ENCODE measurements at places on chromosomes 7 and 10.

GRCh38 chr10:31677195-31678138 is 251.2 kb downstream of the ARHGAP12 start:
- no peak for DNase-seq

- DNase-seq, result no peak
Observed at GRCh38 chr7:7819442-7820247, 101.2 kb upstream of the RPA3 start.

GRCh38 chr7:136877990-136878389 is 9.5 kb downstream of the CHRM2 start:
- no peak for DNase-seq

- DNase-seq, result peak; percentile 42
Observed at GRCh38 chr7:39733881-39734632, 110.7 kb downstream of the RALA start.

DNA sequence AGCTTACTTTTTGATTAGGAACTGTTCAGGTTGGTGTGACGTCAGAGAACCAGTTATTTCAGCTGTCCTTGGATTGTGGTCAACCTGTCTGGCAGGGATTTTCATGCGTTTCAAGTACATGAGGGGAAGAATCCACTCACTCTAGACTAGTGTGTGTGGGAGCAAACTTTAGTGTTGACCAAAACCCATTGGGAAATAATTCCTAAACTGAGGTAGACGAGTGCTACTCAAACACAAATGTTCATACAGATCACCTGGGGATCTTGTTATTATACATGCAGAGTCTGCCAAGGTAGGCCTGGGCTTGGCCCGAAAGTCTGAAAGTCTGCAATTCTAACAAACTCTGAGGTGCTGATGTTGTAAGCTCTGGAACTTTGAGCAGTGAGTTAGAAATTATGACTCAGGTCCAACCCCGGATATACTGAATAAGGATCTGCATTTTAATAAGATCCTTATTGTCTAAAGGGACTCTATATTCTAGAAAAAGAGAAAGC is 111.1 kb upstream of the CREB5 start:
- DNase-seq, result no peak

DNA sequence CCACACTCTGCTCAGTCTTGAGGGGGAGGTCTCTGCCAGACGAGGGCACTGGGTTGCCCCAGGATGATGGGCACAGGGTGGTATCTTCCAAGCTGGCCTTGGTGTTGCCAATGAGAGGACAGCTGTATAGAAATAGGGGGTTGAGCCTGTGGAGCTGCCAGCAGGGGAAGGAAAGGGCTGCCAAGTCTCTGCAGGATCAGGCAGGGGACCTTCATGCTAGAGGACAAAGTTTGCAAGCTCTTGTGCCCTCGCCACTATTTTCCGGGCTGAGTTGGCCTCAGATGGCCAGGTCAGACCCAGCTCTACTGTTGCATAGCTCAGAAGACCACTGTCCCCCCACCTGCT is 68.7 kb downstream of the ARHGAP22 start:
- no peak for DNase-seq

GRCh38 chr10:31070025-31070424 is 38.4 kb upstream of the ZNF438 start:
- DNase-seq, result no peak

- DNase-seq, result no peak
Observed at GRCh38 chr7:12583176-12583575, 12.7 kb downstream of the SCIN start.

DNA sequence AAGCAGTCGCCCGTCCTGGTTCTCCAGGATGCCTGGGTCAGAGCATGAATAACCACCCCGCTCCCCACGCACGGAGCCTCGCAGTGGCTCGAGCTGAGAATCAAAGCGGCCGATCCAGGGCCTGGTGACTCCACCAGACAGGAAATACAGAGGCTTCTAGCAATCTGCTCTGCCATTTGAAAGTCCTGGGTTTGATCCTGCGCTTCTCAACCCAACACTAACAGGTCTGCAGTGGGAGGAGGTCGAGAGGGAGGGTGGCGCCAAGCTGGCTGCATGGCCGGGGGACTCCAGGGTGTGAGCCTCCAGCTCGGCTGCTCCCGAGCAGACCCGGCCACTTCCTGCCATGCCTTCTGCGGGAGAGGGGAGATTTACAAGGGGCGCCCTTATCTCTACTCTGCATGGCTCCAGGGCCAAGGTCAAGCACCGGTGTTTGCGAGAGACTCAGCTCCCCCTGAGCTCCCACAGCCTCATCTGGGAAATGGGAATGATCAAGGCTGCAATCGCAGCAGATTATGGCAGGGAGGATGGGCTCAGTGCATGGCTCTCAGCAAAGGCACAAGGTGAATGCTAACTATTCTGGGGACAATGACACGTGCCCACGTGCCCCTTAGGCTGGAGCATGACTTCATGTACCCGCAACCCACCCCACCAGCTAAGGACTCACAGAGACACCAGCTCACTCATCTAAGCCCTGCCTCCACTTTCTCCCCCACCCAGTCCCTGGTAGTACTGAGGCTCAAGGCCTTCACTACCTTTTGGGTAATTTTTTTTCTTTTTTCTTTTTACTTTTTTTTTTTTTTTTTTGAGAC is 73.9 kb upstream of the TNRC18 start:
- no peak for DNase-seq

- DNase-seq, result no peak
Observed at GRCh38 chr7:105599551-105599950, 18.3 kb upstream of the EFCAB10 start.

DNA sequence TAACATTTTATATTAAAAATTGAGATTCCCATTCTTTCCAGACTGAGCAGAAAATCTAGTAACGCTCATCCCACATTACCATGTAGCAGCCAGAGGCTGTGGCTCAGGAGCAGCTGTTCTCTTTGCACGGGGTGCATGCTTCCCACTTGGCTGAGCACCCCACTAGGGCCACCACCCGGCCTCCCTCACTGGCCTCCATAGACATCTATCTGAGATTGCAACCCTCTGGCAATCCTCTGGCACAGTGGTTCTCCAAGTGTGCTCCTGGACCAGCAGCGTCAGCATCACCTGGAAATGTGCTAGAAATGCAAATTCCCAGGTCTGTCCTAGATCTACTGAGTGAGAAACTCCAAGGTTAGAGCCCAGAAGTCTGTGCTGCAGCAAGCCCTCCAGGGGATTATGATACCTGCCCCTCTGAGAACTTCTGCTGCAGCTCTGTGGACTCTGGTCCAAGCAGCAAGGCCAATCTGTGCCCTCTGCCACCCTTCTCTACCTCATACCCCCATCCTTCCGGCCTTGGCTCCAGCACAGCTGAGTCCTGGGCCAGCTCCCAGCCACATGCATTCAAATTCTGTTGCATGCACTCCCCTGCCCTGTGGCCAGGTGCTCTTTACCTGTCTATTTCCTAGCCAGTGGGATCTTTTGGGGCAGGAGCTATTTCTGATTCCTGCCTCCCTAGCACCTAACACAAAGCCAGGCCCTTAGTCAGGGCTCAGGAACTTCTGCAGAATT is 301.5 kb downstream of the GRID1 start:
- no peak for DNase-seq

DNA sequence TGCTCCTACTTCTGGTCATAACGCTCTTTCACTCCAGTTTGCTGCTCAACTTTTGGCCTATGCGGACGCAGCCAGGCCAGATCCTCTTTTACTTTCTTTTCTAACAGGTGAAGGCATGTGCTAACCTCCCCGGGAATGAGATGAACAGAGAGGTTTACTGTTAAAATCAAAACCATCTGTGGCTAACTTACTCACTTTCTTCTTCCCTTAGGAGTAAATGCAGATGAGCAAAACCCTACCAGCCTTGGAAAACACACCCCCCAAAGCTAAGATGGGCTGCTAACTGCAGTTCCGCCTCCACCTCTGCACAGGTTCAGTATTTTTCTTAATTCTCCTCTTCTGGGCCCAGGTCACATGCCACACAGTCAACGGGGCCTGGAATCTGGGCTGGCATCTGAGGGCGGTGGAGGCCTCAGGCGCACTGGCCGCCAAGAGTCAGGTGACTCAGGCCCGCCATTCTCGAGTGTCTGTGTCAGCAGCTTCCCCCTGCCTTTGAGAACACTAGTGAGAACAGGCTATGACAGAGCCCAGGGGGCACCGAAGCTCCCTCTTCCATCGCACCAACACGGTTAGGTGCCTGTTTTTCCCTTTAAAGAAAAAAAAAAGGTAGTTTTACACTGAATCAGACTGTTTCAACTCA is 11.1 kb downstream of the FAM53B start:
- peak; percentile 59 for DNase-seq

DNA sequence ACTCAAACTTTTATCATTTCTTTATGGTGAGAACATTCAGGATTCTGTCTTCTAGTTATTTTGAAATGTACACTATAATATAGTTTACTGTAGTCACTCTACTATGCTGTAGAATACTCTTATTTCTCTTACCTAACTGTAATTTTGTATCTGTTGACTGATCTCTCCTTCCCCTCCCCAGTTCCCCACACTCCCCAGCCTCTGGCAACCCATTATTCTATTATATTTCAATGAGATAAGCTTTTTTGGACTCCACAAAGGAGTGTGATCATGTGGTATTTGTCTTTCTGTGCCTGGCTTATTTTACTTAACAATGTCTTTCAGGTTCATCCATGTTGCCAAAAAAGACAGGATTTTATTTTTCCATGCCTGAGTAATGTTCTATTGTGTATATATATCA is 71.4 kb upstream of the DYNC1I1 start:
- no peak for DNase-seq

GRCh38 chr10:109007514-109007913 is 915.8 kb downstream of the XPNPEP1 start:
- no peak for DNase-seq

DNA sequence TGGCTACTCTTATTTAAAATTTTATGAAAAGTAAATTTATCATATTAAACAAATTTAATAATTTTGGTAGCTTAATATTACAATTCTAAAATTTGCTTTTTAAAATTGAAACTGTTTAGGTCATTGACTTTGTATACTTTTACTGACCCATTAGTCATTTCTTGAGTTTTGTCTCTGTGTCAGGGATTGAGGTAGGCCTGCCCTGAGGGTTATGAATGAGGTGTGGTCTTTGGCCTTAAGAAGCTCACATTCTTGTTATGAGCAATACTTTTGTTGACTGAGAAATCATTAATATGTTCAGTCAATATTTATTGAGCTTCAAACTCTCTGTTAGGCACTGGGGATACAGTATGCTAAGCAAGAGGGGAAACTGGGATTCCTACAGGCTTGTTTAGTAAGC is 47.0 kb upstream of the RPA3 start:
- DNase-seq, result no peak

DNA sequence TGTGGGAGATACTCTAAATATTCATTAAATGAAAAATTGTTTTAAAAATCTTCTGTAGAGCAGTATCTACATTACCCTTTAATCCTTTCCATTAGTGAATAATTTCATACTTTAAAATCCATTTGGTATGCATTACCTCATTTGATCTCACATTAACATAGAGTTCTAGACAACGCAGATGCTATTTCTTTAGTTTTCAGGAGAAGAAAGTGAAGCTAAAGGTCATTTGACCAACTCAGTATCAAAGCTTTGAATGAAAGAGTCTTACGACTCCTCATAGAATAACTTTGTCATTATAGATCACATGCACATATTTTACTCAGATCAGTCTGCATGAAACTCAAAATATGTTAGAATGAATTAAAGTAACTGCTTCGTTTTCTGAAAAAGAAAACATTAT is 460.2 kb downstream of the DNAJB9 start:
- DNase-seq, result no peak

DNA sequence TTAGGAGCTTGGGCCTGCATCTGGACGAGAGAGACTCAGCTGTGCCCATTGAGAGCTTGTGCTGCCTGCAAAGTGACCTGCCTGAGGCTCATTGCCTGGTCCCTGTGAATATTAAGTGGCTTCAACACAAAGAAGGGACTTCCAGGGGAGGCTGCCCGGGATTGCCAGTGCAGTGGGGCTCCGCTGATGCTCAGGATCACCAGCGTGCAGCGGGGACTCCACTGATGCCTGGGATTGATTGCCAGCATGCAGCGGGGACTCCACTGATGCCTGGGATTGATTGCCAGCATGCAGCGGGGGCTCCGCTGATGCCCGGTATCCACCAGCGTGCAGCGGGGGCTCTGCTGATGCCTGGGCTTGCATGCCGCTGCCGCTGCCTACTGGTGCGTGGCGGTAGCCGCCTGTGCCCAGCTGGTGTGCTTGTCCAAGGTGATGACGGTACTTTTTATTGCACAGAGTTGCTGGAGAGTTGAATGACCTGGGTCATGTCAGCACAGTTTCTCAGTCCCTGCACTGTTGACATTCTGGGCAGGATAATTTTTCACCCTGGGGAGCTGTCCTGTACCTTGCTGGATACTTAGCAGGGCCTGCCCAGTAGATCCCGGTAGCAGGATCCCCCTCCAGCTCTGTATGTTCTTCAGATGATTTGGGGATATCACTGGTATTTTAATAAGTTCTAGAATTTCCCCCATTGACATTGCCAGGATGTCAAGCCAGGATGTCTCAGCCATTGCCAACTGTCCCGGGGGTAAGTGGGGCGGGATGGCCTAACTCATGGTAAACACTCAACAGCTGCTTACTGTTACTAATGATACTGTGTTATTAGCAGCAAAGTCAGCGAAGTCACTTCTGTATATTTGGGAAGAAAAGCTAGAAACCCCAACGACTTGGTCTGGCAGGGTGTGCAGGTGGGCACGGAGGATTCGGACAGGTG is 13.0 kb downstream of the DOCK1 start:
- DNase-seq, result no peak

DNA sequence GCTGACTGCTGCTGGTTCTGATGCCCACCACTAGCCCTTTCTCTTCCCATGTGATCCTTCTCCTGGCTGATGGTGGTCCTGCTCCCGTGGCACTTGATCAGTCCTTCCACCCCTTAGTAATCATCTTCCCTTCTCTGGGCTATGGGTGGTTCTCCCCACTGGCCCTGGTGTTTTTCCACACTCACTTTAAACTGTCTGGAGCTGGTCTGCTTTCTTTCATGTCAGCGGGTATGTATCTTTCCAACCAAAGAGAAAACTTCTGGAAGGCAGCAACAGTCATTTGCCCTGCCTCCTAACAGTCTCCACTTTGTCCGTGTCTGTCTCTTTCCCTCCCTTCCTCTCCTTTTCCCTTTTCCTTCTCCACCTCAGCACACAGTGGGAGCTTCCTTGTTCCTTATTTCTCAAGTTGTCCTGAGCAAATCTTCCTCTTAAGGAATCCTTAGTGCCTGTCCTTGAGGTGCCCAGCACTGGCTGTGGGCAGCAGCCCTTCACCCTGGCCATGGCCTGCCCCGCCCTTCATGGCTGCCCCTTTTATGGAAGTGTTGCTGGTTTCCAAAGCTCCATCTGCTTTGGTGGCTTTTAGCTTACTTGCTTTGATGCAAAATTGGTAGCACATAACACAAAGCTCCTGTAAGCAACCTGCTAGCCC is 189.0 kb downstream of the TCF7L2 start:
- no peak for DNase-seq

- DNase-seq, result no peak
Observed at GRCh38 chr7:47543714-47544113, 38.2 kb downstream of the TNS3 start.

- no peak for DNase-seq
Observed at GRCh38 chr10:75276069-75276872, 40.5 kb upstream of the COMTD1 start.

GRCh38 chr7:108367946-108368345 is 88.3 kb downstream of the NRCAM start:
- no peak for DNase-seq

GRCh38 chr10:43362191-43362839 is 9.1 kb upstream of the FXYD4 start:
- DNase-seq, result peak; percentile 98

Measured in CD4-positive, alpha-beta T cell treated with Interleukin-17A for 1 hour (primary cell).